ENCODE measurements at places on chromosomes 3 and 15.

- no peak for DNase-seq
These were observed 28.9 kb upstream of the PXYLP1 start for GRCh38 chr3:141202682-141203081.

DNA sequence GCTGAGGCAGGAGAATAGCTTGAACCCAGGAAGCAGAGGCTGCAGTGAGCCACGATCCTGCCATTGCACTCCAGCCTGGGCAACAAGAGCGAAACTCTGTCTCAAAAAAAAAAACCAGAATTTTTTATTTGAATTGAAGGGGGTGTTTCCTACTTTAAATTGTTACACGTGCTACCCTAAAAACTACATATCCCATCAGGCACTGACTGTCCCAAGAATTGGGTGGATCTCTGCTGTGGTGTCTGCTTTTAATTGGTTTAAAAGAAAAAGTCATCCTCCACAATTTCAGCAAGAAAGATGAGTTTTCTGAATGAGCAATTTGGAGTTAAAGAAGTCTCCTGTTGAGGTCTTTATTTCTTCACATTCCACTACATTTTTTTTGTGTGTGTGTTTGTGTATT lies 2.1 kb downstream of the PDIA3 start:
- DNase-seq, result no peak

- no peak for DNase-seq
These were observed 93.1 kb downstream of the ARHGEF26 start for GRCh38 chr3:154214306-154214705.

DNA sequence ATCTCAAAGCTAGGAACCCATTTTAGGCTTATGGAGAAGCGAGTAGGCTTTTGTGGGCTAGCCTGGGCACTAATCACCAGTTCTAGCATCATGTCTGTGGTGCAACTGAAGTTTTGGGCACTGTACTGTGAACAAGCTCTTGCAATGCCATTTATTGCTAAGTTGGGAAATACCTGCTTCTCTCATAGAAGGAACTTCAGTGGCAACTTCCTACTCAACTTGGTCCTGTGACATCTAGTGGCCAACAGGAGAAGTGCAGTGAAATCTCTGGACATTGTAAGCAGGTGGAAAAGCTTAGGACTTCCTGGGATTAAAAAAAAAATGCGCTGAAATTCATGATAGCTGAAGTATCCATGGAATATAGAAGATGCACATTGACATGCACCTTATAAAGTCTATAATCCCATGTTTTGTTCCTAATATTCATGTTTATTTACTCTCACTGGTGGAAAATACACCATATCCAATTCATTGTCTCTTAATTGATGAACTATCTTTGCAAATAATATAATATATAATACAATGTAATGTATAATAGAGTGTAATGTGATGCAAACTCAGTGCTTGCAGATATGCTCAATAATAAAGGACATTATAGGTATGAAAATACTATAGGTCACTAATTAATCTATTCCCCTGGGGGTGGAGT lies 6.5 kb upstream of the ALDH1A3 start:
- DNase-seq, result peak; percentile 71

DNA sequence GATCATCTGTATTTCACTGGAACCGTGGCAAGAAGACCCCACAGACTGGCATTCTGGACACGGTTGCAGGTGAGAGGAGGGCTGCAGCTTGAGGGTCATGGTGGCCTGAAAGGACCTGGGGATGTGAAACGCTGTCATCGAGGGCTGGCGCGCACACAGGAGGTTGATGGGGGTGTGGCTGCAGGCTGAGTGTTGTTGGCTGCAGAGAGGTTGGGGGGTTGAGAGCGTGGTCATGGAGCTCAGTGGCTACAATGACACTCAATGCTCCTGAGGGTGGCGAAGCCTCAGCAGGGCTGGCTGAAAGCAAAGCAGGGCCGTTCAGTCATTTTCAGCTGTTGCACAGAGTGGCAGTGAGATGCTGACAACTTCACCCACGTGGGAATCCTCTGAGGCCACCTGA lies 21.0 kb downstream of the CPN2 start:
- DNase-seq, result no peak

DNA sequence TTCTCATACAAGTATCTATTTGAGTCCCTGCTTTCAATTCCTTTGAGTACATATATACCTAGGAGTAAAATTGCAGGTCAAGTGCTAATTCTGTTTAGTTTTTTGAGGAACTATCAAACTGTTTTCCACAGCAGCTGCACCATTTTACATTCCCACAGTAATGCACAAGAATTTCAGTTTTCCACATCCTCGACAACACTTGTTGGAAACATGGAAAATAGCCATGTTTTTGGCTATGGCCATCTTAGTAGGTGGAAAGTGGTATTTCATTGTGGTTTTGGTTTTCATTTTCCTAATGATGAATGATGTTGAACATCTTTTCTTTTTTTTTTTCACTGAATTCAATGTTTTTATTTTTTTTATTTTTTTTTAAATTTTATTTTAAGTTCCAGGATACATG lies 44.4 kb upstream of the TNFAIP8L3 start:
- no peak for DNase-seq

DNA sequence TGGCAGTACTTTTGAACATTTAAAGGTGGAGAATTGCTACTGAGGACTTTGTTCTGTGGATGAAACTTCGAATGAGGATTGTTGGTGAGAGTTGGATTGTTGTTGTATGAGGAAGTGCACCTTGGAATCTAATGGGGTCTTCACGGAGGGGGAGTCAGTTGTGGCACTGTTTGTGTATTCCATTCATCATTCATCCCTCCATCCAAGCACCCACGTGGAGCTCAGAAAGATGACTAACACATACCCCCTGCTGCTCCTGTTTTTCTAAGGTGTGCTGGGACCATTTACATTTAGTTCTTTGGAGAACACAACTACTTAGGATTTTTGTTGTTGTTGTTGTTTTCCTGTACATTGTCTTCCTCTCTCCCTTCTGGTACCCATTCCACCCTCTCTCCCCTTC lies 122.6 kb downstream of the IGF1R start:
- no peak for DNase-seq
